ENCODE measurements at places on chromosomes 1 and 21.

GRCh38 chr1:36542962-36543515 lies 60.3 kb upstream of the CSF3R start:
- DNase-seq, result no peak

GRCh38 chr1:198491596-198491995 lies 48.9 kb downstream of the ATP6V1G3 start:
- no peak for DNase-seq

DNA sequence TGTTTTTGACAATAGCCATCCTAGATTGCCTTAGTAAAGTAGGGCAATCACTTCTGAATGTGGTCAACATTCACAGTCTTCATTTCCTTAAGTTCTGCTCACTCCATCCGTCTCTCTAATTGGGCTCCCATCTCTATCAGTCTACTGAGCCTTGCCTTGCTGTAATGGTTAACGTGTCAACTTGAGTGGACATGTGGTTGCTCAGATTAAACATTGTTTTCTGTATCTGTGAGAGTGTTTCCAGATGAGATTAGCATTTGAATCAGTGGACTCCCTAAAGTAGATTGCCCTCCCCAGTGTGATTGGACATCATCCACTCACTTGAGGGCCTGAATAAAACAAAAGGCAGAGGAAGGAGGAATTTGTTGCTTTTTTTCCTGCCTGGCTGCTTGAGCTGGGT lies 26.4 kb downstream of the C1orf216 start:
- no peak for DNase-seq

DNA sequence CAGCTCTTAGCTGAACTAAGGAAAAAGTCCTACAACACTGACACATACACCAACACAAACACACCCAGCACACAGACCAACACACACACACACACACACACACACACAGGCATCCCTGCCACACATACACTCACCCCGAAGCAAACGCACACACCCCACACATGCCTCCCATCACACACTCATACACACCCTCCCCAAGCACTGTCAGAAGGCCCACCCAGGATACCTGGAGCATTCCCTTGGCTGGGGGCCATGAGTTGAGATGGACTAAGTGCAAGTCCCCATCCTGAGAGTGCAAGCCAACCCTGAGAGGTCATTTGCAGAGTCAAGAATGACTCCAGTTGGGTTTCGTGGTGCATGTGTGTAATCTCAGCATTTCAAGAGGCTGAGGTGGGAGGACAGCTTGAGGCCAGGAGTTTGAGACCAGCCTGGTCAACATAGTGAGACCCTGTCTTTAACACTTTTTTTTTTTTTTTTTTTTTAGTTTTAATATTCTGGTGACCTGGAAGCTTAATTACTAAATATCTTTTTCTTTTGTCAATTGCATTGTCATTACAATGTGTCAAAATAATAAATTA lies 117.3 kb downstream of the RHOU start:
- DNase-seq, result no peak

- no peak for DNase-seq
Measured at GRCh38 chr1:218669431-218669830, 324.3 kb downstream of the TGFB2 start.

DNA sequence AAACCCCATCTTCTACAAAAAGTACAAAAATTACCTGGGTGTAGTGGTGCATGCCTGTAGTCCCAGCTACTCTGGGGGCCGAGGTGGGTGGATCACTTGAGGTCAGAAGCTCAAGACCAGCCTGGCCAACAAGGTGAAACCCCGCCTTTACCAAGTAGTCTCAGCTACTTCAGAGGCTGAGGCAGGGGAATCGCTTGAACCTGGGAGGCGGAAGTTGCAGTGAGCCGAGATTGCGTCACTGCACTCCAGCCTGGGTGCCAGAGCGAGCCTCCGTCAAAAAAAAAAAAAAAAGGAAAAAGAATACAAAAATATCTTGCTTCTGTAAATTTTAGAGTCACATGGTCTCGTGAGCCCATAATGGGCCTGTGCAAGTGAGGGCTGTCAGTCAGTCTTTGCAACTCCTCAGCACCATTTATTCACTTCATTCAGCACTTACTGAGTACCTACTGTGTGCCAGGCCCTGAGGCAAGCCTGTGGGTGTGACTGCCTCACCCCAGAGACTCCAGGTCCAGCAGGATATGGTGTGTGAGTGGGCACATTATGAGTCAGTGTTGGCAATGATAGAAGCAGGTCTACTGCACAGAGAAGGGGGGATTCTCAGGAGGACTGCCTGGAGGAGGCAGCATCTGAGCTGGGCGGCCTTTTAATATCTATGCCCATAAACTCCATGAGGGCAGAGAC lies 46.8 kb upstream of the TARDBP start:
- DNase-seq, result no peak

GRCh38 chr1:15584489-15585363 lies at the start of gene AGMAT:
Gene AGMAT (minus strand): TSS chr1:15585051. CDS start chr1:15584967, 84 bp downstream.
- no peak for DNase-seq

DNA sequence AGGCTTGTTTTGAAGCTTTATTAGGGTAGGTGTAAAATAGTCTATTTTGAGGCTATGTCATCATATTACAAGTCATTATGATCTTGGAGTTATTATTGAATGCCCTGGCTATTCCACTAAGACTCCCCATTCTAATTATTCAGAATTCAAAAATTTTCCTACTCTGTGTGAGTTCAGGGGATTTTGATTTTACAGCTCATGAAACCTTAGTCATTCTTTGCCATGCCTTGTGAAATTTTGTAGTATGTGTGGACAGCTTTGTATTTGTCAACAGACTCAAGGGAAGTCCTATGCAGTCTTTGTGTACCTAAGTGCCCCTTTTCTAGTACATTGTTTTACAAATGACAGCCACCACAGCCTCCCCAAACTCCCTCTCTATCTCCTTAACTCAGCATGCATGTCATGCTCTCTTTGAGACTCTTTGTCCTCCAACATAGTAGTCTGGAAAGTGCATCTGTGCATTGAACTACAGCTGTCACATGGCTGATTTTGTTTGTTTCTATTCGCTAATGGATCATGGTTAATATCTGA lies 28.0 kb downstream of the CD1D start:
- no peak for DNase-seq

Data from AG04449 (cell line).